ENCODE measurements at places on chromosomes 2 and 18. TPM values are rescaled to one million over a fixed set of nuclear protein-coding genes. Genes with fewer than 3 reads are reported as not detected.
A peak's percentile ranks its signal among the peaks of the same experiment; 100 is the strongest.

Gene CFAP53
- polyA plus RNA-seq, result 0.12 TPM

DNA sequence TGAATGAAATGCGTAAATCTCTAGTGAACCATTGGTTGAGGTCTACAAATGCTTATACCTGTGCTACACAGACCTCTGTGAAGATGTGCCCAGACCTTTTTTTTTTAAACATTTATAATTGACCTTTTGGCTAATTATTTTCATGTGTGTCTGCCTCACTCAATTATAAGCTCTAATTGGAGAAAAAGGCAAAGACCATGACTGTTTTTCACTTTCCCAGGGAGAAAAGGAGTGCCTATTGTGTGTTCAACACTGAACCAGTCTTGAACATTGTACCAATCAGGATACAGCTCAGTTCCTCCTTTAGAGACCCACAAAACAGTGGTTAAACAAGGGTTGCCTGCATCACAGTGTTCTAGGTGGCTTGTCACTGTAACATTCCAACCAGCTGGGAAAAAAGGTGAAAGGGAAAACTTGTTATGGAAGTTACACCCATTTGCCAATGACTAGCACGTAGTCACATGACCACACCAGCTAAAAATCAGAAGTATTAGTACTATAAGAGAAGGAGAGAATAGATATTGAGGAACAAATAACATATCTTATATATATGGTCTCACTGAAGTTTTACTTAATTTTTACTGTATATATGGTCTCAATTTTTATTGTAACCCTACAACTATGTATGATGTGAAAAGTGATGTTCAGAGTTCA lies 13.4 kb downstream of the TANK start:
- DNase-seq, result no peak

Gene CHRND
- not detected for polyA plus RNA-seq

GRCh38 chr2:102050854-102051391 lies 59.2 kb downstream of the IL1R2 start:
- peak; percentile 91 for DNase-seq

GRCh38 chr2:37767959-37768925 lies 96.8 kb upstream of the CDC42EP3 start:
- DNase-seq, result peak; percentile 92

- DNase-seq, result peak; percentile 65
Observed at GRCh38 chr2:66665124-66665984, 230.4 kb downstream of the MEIS1 start.

- no peak for DNase-seq
Observed at GRCh38 chr2:42029639-42030199, 18.1 kb upstream of the PKDCC start.

- no peak for DNase-seq
Observed at GRCh38 chr2:16031848-16032159, 91.5 kb downstream of the MYCN start.

Gene OXER1
- not detected for polyA plus RNA-seq

DNA sequence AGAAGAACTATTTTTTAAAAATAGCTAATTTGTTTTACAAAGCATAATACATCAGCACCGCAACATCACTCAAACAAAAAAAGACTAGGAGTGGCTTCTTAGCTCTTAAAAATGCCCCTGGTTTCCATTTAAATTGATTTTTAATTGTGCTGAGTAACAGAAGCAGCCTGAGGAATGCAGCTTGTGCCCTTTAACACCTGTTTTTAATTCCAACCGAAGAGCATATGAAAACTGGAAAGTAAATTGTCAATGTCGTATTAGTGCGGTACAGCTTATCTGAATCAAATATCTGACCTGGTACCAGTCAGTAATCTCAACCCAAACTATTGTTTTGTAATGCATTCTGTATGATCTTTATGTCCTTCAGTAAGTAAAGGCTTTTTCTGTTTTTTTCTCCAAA lies 13.2 kb upstream of the CD302 start:
- no peak for DNase-seq

DNA sequence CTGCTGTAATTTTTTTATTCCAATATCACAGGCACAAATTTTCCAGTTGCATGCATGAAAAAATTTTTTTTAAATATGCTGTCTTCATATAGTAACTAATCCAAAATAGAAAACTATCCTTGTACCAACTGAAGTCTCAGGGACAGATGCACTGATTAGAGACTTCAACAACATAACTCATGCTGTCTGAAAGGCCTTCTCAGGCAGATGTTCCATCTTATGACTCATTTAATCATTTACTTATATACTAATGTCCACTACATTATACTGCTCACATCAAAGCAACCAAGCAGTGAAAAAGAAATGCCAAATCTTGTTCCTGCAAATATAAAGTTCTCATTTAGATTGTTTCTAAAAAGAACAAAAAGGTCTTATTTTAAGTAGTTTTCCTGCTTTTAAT lies 53.1 kb downstream of the OLA1 start:
- DNase-seq, result peak; percentile 14

- DNase-seq, result no peak
Observed at GRCh38 chr2:71067567-71068217, 756 bp upstream of the NAGK start.

DNA sequence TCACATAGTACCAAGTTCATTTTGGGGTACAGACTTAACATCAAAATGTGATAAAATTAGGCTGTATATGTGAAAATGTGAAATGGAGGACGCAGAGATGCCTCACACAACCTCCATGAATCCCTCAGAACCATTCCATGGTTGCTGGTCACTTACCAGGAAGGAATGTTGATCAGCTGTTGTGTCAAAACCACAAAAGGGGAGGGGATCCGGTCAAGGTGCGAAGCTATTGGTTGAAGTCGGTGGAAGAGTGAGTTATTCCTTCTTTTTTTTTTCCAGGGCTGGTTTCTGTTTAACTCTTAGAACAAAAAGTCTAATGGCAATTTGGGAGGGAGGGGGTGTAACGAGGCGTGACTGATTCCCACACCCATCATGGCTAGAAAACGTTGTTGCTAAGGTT lies 32.3 kb upstream of the REG3A start:
- DNase-seq, result no peak

Gene GKN2
- not detected for polyA plus RNA-seq

Gene TTN
- polyA plus RNA-seq, result 0.02 TPM

- peak; percentile 97 for DNase-seq
Observed at GRCh38 chr2:28445448-28446258, 50.2 kb upstream of the PLB1 start.

DNA sequence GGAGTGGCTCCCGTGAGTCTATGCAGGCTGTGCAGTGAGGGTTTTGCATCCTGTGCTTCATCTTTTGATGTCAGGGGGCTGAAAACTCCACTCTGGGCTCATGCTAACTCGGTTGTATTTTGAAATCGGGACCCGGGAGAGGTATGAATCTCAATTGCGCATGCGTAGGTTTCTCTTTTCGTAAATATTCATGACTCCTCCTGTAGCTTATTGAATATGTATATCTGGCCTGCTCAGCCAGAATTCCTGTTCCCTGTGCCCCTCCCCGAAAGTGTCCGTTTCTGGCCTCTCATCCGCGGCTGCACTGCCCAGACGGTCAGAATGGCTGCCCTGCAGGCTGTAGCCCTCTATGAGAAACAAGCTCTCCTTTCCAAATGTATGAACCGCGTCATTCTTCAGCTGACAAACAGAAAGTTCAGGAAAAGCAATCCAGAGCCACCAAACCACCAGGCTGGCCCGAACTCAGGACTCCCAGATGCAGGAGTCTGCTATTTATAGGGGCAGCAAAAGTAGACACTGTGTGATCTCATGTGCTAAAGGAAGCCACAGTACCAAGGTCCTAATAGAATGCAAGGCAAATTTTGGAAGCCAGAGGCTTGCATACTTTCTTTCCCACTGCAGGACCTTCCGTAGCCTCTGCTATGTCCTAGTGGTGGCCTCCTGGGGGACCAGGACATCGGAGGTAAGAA lies 41.7 kb downstream of the AKAIN1 start:
- no peak for DNase-seq

DNA sequence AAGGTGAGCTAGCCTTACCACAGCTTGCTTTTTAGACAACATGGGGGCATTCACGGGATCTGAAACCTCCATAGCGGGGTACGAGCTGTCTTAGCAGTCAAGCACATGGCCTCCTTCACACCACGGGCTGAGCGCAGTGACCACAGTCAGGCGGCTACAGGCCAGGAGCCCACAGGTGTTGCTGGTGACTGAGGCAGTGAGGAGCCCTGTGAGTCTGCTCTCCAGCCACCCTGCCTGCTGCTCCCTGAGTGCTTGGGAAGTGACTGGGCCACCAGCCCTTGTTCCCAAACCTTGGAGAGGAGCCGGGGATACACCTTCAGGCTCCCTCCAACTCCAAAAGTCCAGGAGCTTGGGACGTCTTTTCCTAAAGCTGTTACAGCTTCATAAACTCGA lies 418.1 kb upstream of the MYT1L start:
- DNase-seq, result no peak

DNA sequence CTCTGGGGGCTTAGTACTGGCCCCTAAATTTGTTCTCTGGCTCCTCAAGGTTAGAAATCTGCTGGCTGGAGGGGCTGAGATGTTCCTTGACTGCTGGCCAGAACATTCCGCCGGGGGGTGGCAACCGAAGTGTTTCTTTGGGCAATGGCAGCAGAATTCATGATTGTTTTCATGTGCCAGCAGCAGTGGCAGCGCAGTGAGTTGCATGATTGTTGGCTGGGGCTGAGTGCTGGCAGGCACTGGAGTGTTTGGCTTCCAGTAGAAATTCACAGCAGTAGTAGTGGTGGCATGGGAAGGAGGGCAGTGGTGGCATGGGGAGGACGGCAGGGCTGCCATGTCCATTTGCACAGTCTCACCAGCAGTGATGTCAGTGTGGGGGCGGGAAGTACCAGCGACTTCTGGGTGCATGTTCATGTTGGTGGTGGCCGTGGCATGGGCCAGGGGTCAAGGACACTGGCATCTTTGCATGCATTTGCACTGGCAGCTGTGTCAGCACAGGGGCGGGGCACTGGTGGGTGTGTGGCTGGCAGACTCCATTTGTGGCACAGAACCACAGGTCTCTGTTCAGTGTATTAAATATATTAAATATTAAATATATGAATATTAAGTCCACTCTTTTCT lies 130.6 kb upstream of the CDH7 start:
- no peak for DNase-seq

Gene HK2
- polyA plus RNA-seq, result 18.7 TPM

DNA sequence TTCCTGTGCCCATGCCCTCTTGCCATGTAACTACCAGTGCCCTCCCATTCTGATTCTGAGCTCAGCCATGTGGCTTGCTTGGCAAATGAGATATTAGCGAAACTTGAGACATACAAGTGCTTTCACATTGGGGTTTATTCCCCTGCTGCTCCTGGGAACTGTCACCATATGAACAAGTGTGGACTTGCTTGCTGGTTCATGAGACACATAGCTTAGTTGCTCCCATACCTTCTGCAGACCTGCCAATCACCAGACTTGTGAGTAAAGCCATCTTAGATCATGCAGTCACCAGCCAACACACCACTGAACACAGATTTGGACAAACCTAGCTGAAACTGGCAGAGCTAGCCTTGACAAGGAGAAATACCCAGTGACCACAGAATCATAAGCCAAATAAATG lies 155.1 kb downstream of the SS18 start:
- no peak for DNase-seq

DNA sequence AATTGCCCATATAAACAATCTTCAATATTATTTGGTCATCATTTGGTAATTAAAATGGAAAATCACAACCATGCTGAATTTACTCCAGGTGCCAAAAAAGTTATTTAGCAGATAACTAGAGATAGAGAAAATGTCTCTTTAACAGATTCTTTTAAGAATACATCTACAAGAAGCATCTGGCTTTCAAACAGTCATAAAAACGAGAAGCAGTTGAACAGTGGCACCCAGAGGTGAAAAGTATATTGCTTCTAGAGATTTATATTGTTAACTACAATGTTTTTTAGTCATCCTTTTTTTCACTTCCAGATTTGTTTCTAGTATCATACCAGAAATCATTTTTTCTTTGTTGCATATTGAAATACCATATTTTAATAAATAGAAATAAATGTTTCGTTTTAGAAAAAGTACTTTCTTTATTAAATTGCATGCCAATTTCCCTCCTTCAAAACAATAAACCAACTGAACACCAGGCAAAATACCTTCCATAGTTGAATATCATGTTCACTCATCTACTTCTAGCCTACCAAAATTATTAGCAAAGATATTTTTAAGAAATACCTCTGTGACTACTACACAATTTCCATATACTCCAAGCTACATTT lies 65.4 kb upstream of the HNRNPA3 start:
- DNase-seq, result peak; percentile 58

DNA sequence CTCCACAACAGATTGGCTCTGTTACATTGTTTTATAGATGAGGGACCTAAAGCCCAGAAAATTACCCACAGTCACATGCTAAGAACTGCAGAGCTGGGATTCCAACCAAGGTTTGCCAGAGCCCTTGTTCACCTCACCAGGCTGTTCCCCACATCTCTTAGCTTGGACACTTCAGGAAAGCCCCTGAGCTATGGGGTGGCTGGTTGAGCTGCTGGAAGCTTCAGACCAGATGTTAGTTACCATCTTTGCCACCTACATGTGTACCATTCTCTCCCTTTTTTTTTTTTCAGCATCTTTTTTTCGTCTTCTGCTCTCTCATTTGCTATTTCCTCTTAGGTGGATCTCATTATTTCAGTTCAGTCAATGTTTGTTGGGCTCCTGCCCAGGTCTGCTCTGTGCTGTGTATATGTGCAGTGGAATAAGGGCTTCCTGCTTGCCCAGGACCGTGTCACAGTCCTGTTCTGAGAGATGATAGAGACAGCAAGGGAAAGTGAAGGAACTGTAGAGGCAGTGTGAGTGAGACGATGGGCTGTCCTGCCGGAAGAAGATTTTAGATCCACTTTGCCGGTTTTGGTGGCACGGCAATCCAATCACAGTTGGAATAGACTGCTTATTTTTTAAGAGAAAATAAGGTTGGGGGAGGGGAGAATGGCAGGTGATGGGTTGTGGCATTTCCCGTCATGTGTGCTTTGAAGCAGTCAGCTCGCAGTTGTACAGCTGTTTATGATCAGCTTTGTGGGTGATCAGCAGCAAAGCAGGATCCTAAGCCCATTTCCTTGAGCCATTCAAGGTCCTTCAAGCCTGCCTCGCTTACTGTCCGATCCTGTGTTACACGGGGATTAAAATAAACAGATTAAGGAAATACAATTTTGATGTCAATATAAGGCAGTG lies 152.6 kb downstream of the RTN4 start:
- no peak for DNase-seq

- DNase-seq, result peak; percentile 19
Observed at GRCh38 chr2:19673213-19673791, 228.5 kb downstream of the TTC32 start.

Gene PAIP2B
- 0.15 TPM for polyA plus RNA-seq

- DNase-seq, result no peak
Observed at GRCh38 chr2:241898463-241899270, 29.1 kb downstream of the RTP5 start.

- DNase-seq, result no peak
Observed at GRCh38 chr2:67579806-67580205, 182.7 kb downstream of the ETAA1 start.

DNA sequence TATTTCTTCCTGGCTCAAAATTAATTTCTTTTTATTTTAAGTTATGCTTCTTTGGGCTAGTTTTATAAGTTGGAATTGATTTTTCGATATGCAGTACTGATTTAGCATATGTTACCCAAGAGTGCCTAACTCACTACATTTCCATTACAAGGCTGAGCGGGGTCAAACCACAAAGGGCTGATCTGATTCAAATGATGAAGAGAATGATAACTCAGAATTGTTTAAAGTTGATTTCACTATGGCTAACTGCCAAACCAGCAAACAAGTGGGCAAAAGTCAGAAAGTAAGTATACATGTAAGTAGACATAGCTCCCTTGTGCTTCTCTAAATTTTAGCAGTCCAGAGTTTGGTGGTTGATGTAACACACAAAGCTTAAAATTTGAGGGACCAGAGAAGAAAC lies 35.6 kb downstream of the RAD51AP2 start:
- peak; percentile 1 for DNase-seq

Data from IMR-90 (cell line).